ENCODE measurements at places on chromosomes 6 and 20.

DNA sequence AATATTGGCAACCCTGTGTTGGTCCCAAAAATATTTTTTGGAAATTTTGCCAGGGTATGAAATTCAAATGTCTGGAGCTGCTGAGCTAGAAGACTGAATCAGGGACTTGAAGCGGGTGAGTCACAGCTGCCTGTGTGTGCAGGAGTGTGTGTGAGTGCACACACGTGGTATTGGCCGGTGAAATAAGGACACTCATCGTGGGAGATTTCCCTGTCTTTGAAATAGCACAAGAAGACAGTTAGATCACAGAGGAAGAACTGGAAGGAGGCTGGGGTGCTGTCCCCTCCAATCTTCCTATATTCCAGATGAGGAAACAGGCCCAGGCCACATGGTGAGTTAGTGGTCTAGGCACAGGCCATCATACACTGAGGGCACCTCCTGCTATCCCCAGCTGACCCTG is 123.8 kb upstream of the MLN start:
- DNase-seq = no peak

DNA sequence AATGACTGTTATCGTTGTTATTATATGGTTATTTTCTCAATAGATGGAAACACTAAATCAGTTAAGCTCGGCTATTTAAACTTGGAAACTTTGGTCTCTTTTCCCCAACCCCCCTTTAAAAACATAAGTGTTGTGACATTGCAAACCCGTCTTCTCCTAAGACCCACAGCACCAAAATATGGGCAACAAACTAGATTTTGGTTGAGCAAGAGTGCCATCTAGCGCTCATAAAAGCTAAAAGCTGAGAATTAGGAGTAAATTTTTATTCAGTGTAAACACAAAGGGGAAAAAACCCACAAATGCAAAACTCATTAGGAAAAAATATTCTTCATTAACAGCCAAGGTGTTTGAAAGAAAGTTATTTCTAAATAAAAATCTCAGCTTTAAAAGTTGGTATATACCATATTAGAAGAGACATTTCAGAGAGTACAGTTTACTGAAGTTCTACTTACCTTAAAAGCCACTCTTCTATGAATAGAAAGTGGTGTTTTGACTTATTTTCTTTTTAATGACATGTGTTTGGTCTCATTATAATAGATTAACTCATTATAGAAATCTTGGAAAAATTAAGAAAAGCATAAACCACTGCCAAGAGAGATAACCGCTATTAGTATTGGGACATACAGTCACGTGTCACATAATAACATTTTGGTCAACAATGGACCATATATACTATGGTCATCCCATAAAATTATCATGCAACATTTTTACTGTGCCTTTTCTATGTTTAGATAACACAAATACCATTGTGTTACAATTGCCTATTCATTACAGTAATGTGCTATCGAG is 21.1 kb downstream of the SESN1 start:
- DNase-seq = no peak

DNA sequence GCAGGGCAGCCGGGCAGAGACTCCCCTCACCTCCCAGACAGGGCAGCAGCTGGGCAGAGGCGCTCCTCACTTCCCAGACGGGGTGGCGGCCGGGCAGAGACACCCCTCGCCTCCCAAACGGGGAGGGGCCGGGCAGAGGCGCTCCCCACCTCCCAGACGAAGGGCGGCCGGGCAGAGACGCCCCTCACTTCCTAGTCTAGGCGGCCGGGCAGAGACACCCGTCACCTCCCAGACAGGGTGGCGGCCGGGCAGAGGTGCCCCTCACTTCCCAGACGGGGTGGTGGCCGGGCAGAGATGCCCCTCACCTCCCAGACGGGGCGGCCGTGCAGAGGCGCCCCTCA is 6.6 kb upstream of the PRIM2 start:
- DNase-seq = no peak

DNA sequence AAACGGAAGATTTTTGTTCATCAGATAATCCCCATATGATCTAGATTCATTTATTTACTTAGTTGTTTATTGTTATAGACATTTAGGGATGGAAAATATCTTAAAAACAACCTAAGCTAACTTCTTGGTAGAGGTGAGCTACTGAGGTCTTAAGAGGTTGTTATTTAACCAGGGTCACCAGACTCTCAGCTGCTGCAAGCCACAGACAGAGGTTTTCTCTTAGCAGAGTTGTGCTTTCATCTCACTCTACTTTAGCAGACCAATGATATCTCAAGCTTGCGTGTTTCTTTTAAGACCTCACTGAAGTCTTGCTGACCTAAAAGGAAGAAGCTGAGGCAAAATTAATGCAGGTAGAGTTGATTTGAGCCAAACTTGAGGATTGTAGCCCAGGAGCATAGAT is 43.6 kb downstream of the NCOA7 start:
- DNase-seq = no peak

DNA sequence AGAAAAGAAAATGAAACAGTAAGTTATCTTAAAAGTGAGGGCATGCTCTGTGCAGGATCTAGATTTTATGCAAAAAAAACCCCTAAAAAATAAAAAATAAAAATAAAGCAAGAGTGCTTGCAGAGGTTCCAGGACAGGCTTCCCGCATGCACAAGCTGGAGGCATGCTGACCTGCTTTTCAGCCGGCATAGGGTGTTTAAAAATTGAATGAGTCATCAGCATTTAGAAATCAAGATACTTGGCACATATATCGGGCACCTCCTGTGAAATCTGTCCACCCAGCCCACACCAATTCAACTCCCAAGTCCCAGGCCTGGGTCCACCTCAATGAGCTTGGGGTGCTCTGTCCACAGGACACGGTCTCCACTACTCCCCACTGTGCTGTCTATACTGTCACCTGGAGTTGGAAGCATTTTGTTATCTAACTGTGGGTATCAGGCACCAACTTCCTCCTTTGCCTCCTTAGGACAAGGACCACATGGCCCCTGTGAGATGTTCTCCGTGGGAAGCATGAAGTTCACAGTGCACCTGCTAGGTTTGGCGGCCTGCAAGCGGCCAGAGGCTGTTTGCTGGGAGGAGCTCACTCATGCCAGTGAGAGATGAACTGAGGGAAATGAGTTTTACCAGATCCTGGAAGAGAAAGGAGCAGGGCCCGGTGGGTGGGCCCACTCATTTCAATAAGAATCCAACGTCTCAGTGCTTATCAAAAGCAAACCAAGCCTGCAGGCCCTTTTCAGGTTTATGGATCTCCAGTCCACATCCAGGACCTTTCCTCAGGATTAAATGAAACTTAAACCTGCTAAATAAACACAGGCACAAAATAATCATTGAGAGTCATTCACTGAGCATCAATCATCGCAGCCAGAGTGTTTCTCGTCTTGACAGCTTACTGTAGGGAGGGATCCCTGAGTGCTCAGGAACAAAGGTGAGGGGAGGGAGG is 121.1 kb downstream of the FOXA2 start:
- DNase-seq = no peak

DNA sequence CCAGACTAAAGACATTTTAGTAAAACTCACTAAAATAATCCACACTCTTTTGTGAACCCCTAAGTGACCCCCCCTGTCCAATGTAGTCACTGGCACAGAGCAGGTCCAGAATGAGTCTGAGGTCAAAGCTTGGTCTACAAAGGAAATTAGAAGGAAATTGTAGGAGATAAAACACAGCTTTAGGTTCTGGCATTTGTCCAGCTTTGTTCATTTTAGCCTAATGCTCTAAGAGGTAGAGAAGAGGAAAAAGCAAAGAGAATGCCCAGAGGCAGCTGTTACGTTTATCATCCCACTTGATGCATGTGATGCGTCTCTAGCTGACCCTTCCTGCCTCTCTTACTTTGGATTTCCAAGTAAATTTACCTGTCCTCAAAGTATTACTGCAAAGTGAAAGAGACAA is 62.5 kb downstream of the CNKSR3 start:
- DNase-seq = no peak

DNA sequence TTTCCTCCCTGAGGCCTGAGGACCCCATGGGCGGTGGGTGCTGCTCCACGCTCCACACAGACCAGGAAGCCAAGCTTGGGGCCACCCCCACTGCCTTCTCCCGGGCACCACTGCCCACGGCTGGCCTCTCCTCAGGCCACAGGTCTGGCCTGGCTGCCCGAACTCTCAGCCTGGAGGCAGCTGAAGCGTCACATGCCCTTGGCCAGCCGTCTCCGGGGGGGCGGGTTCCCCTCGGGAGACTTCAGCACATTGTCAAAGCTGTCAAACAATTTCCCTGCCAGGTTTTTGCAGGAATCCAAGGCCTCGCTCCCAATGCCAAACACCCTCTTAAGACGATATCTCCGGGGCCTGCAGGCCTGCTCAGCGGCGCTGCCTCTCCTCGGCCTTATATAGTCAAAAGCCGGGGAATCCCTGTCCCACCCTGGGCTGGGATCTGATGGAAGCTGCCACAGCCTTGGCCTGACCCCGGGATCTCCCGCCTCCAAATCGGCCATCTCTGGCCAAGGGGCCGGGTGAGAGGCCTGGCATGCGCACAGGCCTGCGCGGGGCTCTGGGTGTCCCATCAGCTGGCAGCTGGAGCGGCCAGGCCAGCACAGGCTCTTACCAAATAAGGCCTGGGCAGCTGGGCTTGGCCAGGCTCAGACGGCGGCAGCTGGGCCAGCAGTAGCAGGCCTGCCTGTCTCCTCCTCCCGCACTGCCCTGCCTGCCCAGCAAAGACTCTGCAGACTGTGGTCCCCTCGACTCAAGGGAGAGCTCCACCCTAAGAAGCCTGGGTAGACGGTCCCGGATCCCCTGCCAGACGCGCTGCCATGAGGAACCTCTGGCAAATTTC is 49.7 kb downstream of the RBM38 start:
- no peak for DNase-seq

- no peak for DNase-seq
These were observed 102.3 kb downstream of the DST start for GRCh38 chr6:56540232-56541029.

- no peak for DNase-seq
These were observed 48.5 kb downstream of the STK4 start for GRCh38 chr20:45014671-45015415.

DNA sequence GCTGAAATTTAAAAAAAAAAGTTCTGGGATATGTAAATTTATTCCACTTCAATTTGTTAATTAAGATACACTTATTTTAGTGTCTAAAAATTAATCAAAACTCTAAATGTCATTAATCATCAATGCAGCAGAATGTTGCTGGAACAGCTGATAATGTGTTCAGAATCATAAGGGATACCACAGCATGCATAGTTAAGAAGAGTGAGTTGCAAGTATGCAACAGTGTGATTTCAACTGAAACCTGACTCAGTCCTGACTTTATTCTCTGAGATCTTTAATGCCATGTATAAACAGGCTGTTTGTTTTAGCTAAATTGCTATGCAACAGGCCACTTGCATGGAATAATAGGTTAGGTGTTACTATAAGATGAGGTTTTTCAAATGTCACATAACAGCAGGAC is 1.4 kb downstream of the GRIK2 start:
- DNase-seq = no peak

DNA sequence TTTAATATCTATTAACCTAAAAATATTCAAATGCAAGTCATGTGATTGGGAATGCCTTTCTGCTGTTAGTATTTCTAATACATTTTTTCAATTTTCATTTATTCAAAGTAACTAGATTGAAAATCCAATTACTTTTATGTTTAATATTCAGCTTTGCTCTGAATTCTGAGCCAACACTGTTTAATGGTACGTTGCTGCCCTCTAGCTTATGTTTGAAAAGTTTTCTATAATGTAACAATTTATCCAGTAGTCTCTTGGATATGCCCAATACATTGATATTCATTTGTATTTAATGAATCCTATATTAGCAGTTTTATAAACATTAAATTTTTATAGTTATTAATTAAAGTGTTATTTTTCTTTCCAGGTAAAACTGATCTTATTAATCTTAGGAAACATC is 47.4 kb downstream of the LGSN start:
- no peak for DNase-seq

GRCh38 chr6:163083141-163083540 is 331.4 kb upstream of the QKI start:
- DNase-seq = no peak

- DNase-seq = no peak
These were observed 338.9 kb upstream of the MAP3K7 start for GRCh38 chr6:90925726-90926125.

DNA sequence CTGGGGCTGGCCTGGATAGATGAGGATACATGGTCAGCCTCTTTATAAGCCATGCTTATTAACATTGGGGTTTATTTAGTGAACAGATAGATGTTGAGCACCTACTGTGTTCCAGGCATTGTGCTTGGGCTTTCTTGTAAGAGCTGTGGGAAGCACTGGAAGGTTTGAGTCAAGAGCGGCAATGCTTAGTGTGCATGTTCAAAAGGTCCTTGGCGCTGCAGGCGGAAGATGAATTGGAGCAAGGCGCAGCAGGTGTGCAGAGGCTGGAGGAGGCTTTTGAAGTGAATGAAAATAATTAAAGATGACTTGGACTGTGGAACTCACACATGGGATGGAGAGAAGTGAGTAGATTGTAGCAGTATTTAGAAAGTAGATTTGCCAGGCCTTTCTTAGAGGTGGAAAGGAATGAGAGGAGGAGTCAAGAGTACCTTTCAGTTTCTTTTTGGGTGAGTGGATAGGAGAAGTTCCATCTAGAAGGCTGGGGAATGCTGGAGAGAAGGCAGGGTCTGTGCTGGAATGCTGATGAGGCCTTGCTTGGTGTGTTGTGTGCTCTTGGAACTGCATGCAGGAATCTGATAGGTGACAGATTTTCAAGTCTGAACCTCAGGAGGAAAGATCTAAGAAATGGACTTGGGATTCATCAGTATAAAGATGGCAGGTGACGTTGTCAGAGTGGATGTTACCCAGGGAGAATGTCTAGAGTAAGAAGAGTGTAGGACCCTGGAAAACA is 26.4 kb downstream of the SNX9 start:
- DNase-seq = no peak

DNA sequence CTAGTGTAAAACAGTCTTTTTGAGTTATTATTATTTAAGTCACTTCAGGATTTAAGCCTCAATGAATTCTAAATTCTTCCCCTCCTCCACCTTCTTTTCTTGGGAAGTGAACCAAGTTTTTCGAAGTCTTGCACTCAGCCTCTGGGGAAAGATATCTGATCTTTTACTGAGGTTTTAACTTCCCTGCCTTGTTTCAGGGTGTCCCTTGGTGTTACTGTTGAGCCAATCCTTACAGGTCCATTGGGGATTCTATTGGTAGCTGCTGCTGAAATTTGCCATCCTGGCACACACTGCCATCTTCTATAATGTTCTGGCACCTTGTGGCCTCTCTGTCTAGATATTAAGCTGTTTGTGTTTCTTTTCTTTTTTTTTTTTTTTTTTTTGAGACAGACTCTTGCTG is 31.7 kb downstream of the BEND6 start:
- DNase-seq = no peak

- no peak for DNase-seq
These were observed 59.8 kb upstream of the CARMIL1 start for GRCh38 chr6:25219216-25219916.

- DNase-seq = no peak
These were observed 169.5 kb upstream of the RIPOR2 start for GRCh38 chr6:25105070-25105925.

GRCh38 chr6:121260651-121261102 is 73.6 kb downstream of the TBC1D32 start:
- DNase-seq = no peak

DNA sequence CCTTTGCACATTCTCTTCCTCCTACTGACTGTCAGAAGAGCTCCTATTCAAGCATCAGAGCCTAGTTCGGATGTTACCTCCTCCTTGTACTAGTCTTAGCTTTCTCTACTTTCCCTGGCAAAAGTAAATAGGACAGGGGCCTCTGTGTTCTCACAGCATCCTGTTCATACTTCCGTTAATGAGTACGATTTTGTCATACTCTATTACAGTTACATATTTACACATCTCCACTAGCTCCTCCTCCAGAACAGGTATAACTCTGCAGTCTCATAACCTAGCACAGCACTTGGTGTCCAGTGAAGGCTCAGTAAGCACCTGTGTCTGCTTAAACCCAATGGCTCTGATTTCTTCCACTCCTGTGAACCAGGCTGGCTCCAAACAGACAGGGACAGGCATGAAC is 7.0 kb downstream of the ELMO2 start:
- DNase-seq = no peak
